Inflammatory macrophage treated with lipopolysaccharide for 4 hours (primary cell): ENCODE measurements at places on chromosomes 3 and 15.

DNA sequence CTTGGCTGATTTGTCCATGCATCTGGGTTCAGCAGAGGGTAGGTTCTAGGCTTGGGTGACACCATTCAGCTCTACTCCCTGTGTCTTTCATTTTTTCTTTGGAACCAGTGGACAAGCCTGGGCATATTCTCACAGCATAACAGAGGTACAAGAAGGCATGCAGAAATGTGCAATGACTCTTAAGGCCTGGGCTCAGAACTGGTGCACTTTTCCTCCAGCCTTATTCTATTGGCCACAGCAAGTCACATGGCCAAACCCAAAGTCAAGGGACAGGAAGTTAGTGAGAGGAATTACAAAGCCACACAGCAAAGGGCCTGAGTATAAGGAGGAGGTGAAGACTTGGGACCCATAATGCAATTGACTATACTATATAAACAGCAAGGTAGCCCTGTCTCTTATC lies 200.9 kb upstream of the CTDSPL start:
- no peak for DNase-seq

GRCh38 chr3:34360713-34361112 lies 562.3 kb downstream of the PDCD6IP start:
- DNase-seq: peak; percentile 81

- no peak for DNase-seq
Observed at GRCh38 chr15:66763186-66764071, 61.4 kb downstream of the SMAD6 start.

- DNase-seq: no peak
Observed at GRCh38 chr3:87973906-87974305, 84.9 kb downstream of the CGGBP1 start.

DNA sequence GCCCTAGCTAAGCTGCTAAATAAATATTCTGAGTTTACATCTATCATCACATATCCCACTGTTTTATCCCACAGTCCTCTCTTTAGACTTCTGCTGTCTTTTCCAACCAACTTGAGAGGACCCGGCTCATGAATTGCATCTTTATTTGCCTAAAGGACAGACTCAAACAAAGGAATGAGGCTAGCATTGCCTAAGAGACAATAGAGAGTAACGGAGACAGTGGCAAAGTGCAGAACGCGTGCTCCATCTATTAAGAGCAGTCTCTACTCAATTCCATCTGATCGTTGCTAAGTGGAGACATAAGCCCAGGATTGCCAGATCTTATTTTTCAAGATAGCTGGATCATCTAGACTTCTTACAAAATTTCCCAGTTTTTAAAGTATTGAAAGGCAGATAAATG lies 2.3 kb downstream of the ADAMTSL3 start:
- no peak for DNase-seq

GRCh38 chr15:42137461-42138261 lies 18.8 kb downstream of the PLA2G4F start:
- peak; percentile 58 for DNase-seq

DNA sequence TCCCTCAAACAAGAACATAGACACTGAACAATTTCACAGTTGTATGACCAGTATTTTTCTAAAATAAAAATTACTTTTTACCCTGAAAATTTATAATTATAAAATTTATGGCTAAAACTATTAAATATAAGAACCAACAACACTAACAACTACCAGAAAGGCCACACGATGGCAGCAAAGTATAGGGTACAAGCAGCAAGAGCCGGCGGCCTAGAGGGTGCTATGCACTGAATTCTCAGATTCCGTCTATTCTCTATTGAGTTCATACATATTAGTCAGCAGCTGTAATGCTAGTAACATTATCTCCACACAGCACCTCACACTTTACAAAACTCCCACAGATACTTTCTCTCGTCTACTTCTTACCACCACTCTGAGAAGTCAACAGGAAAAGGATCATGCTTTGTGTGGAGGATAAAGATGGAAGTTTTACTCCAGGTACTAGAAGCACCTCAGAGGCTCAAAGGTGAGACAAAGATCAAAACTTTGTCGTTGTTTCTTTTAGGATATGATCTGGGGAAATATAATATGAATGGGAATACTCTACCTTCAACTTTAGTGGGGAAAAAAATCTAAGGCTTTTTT lies 160.5 kb downstream of the FGF12 start:
- DNase-seq: peak; percentile 58

GRCh38 chr3:160695915-160696327 lies 19.0 kb downstream of the ARL14 start:
- no peak for DNase-seq

DNA sequence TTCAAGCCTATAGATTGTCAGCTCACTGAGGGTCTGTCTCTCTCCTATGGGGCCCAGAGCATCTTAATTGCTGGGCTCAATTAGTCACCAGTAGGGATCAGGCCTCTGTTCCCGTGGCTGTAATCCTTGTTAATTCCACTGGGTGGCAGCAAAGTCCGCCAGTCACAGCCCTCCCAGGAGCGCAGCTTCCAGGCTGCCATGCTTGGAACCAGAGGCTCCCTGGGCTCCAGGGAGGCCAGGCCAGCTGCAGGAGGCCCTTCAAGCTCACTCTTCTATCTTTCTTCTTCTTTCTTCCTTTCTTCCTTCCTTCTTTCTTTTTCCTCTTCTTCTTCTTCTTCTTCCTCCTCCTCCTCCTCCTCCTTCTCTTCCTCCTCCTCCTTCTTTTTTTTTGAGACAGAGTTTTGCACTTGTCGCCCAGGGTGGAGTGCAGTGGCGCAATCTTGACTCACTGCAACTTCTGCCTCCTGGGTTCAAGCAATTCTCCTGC lies 14.4 kb downstream of the RNU5B-1 start:
- peak; percentile 72 for DNase-seq

- DNase-seq: no peak
Observed at GRCh38 chr3:186880406-186880805, 37.9 kb downstream of the ADIPOQ start.

DNA sequence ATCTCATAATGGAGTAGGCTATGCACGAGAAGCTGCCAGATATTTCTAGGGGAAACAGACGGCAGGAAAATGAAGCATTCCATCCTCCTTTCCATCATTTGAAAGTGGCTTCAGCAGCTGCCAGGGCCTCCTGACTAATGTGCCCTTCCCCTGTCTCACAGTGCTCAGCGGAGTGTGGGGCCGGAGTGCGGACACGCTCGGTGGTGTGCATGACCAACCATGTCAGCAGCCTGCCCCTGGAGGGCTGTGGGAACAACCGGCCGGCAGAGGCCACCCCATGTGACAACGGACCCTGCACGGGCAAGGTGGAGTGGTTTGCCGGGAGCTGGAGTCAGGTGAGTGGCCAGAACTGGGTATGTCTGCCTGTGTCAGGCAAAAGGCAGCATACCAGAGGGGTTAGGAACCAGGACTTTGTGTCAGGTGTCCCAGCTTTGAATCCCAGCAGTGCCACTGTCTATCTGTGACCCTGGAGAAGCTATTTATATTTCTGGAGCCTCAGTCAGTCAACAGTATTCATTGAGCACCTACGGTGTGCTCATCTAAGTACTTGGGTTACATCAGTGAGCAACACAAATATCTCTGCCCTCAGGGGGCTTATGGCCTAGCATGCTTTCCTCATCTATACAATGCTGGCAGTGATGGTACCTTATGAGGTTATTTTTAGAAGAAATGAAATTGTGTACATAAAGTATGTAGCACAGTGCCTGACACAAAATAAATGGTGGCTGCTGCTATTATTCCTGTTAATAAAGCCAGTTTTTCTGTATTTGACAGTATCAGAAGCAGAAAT lies 52.4 kb upstream of the NR2E3 start:
- DNase-seq: no peak

- no peak for DNase-seq
Observed at GRCh38 chr15:101435761-101436160, 53.7 kb downstream of the PCSK6 start.
